Pancreas (tissue), 10 donors: ENCODE measurements at places on chromosomes 1 and 21.

DNA sequence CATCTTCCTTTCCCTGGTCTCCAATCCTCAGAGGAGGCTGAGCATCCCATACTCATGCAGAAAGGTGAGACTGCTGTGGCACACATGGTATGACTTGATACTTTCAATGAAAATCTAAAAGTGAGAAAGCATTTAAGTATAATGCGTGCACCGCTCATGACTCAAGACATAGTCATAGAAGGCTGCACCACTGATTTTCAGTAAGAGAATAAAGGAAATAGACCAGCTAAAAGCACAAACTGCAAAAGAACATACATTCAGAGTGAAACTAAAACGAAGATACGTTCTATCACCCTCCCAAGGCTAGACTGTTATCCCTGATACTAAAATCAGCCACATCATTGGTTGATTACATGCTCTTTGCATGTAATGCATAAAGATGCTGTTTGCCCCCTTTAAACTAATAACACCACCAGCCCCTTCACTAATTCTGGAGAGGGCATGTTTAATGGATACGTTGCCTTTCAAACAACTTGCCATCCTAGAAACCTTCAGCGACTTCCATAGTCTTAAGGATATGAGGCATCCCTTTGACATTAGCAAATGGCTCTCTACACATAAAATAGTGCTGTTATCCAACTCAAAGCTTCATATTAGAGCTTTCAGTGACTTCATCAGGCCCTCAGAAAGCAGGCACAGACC is 2.1 kb downstream of the PLD5 start:
- no peak for DNase-seq

- DNase-seq = no peak
These were observed 1.2 kb upstream of the CAP1 start for GRCh38 chr1:40039245-40039756.

- no peak for DNase-seq
These were observed 107.3 kb downstream of the KAZN start for GRCh38 chr1:14705824-14706223.

- no peak for DNase-seq
These were observed 28.4 kb downstream of the FCRL5 start for GRCh38 chr1:157523774-157524493.

- DNase-seq = no peak
These were observed 38.6 kb downstream of the GADD45A start for GRCh38 chr1:67723620-67724019.
